Temporal lobe (tissue), 4 donors: ENCODE measurements at places on chromosomes 4 and X. TPM values are rescaled to one million over a fixed set of nuclear protein-coding genes. Genes with fewer than 3 reads are reported as not detected.

Gene RENBP
- total RNA-seq = 1.5 TPM

Gene FAM9B
- total RNA-seq = not detected

Gene TCEAL7
- total RNA-seq = 88.5 TPM

Gene LONRF3
- 1.7 TPM for total RNA-seq

Gene DUSP9
- total RNA-seq = 1.7 TPM

Gene TLR1
- 8.9 TPM for total RNA-seq

Gene POU3F4
- total RNA-seq = 11.1 TPM

Gene PRR32
- not detected for total RNA-seq

Gene TIMM17B
- 17.9 TPM for total RNA-seq

Gene UBA6
- total RNA-seq = 86.1 TPM

Gene RAB41
- total RNA-seq = not detected

Gene RCHY1
- total RNA-seq = 40.1 TPM

Gene RTL9
- total RNA-seq = 0.25 TPM

Gene XK
- 3.0 TPM for total RNA-seq

Gene SMS
- total RNA-seq = 118 TPM

Gene RTL3
- not detected for total RNA-seq

Gene CXorf65
- total RNA-seq = not detected

Gene CT45A5
- total RNA-seq = not detected

Gene MMRN1
- 2.7 TPM for total RNA-seq

Gene CXorf38
- total RNA-seq = 9.3 TPM

Gene SMR3B
- not detected for total RNA-seq

Gene OTC
- total RNA-seq = under 0.01 TPM

Gene AMER1
- 9.8 TPM for total RNA-seq

Gene WWC2
- 12.5 TPM for total RNA-seq

Gene GPM6B
- 323 TPM for total RNA-seq

Gene ETDB
- not detected for total RNA-seq

Gene SPACA5
- total RNA-seq = 0.25 TPM

Gene IL1RAPL1
- 11.1 TPM for total RNA-seq

Gene ATOH1
- not detected for total RNA-seq

Gene CENPVL2
- 1.7 TPM for total RNA-seq

Gene HTRA3
- total RNA-seq = 2.0 TPM

Gene INTU
- total RNA-seq = 29.0 TPM

Gene DCK
- total RNA-seq = 65.9 TPM

Gene GJB1
- total RNA-seq = under 0.01 TPM

Gene C1GALT1C1
- total RNA-seq = 12.5 TPM

Gene DKK2
- total RNA-seq = 2.7 TPM

Gene TCEAL5
- 9.1 TPM for total RNA-seq

Gene DOK7
- total RNA-seq = 0.49 TPM

Gene HAND2
- total RNA-seq = not detected

Gene MAOB
- 5.7 TPM for total RNA-seq
